Myocyte (in vitro differentiated cells): ENCODE measurements at places on chromosomes 6 and 20. TPM values are rescaled to one million over a fixed set of nuclear protein-coding genes. Genes with fewer than 3 reads are reported as not detected.

The HAO1 gene
- not detected in 2 replicates for total RNA-seq

The EPB41L2 gene
- total RNA-seq = 23.8 and 24.1 TPM in 2 replicates

The LY6G5C gene
- 2.7 and 3.4 TPM in 2 replicates for total RNA-seq

The UBD gene
- not detected in 2 replicates for total RNA-seq

The KCNQ5 gene
- total RNA-seq = 3.5 and 3.6 TPM in 2 replicates

The CMTR1 gene
- total RNA-seq = 34.0 and 35.1 TPM in 2 replicates

The ULBP1 gene
- 0.16 and 0.26 TPM in 2 replicates for total RNA-seq

The DYNLT2 gene
- total RNA-seq = 3.0 and 3.1 TPM in 2 replicates

The PREX1 gene
- total RNA-seq = 5.5 and 11.7 TPM in 2 replicates

The DNAH8 gene
- total RNA-seq = 0.05 TPM in 2 replicates

- DNase-seq = no peak
Observed at GRCh38 chr6:23650676-23651075, 475.3 kb upstream of the NRSN1 start.

DNA sequence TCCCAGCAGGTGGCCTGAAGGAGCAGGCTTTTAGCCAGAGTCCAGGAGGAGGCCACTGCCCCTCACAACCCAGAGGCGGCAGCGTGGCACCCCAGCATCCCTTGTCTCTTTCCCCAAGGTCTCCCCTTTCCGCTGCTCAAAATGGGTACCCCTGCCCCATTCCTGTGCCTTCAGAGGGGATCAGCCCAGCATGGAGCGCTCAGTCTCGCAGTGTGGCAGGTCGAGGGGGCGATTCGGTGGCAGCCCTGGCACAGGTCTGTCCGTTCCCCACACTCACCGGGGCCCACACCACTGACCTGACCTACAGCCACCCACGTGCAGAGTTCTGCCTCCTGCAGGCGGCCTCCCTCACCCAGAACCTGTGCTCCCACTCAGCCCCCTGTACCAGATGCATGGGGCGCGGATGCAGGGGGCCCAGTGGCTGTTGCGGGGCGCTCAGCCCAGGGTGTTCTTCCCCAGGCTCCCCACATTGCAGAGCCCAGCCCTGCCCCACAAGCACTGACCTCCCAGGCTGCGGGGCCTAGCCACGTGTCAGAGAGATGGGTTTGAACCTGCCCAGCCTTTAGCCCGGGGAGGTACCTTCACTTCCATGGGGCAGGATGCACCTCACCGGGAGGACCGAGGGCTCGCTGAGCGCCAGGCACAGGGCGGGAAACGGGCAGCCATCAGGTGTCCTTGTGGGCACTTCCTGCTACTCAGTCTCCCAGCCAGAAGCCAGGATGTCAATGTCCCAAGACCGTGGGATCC, 41.8 kb downstream of the DSTN start:
- DNase-seq = no peak

- DNase-seq = no peak
Observed at GRCh38 chr6:144843701-144844100, 558.6 kb downstream of the UTRN start.

- DNase-seq = no peak
Observed at GRCh38 chr6:34608321-34609091, 52.4 kb upstream of the SPDEF start.

DNA sequence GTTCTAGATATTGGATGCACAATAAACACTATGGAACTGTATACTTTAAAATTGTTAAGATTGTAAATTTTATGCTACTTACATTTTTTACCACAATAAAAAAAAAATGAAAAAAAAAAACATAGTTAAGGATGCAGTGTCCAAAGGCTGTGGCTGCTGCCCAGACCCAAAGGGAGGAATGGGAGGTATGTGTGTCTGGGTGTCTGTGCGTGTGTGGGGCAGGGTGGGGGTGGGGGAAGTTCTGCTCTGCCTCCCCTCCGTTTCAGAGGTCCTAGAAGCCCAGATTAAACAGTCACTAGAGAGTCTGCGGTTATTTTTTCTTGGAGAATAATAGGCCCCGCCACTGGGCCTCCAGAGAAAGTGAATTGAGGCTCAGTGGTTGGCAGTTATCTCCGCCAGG, 136.4 kb upstream of the ARMC2 start:
- DNase-seq = no peak

DNA sequence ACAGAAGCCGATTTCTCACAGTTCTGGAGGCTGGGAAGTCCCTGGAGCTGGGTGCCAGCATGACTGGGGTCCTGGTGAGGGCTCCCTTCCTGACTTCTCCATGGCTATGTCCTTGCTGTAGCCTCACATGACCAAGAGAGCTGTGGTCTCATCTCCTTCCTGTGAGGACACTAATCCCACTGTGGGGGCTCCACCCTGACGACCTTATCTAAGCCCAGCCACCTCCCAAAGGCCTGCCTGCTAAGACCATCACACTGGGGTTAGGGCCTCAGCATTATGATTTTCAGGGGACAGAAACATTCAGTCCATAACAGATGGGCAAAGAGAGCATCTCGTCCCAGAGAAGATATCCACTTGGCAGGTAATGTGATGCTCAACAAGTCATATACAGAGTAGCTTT, 16.8 kb downstream of the RPP40 start:
- DNase-seq = no peak

- DNase-seq = no peak
Observed at GRCh38 chr6:26358511-26358981, 6.5 kb upstream of the BTN3A2 start.

- DNase-seq = peak; percentile 76
Observed at GRCh38 chr6:99745651-99746050, 139.0 kb downstream of the PRDM13 start.

GRCh38 chr6:131096786-131097185, 33.7 kb upstream of the EPB41L2 start:
- DNase-seq = no peak

GRCh38 chr20:41009946-41010345, 18.7 kb upstream of the TOP1 start:
- peak; percentile 14 for DNase-seq

- no peak for DNase-seq
Observed at GRCh38 chr20:684676-685319, 9.2 kb upstream of the SCRT2 start.

DNA sequence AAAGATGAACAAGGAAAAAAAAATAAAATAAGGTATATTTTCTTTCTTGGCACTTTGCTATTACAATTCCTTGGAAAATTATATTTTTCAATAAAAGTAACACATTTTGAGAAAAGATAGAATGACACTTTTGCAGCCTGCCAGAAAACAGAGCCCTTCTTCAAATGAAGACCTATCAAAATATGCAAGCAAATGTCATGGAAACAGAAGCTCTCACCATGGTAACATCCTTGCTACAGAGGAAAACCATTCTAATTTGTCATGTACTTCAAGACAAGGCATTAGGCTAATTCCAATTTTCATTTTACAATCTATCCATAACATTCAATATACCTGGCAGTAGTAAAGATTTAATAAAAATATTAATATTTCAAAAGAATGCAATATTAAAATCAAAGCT, 177.9 kb downstream of the RNGTT start:
- peak; percentile 18 for DNase-seq

DNA sequence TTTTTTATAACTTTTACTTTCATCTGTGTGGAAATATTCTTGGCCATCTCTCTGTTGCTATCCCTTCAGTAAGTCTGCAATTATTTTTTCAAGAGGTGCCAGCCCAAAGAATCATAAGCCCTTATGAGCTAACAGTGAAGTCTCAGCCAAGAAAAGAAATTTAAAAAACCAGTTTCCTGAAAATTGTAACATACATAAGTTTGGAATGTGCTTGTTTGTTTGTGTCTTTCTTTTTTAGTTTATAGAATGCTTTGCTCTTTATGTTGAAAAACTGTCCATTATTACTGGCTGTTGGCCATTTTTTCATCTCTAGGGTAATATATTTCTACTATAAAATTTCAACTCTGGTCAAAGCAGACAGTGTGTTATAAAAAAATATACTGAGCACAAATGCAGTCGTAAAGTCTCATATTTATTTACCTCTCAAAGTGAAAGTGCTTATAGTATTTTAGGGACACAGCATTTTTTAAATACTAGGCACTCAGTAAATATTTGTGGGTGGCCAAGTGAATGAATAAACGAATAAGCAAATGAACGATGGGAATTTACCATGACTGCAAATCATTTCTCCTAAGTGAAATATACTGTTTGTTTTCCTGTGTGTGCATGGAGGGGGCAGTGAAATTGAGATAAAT, 659.7 kb downstream of the KIF16B start:
- no peak for DNase-seq

DNA sequence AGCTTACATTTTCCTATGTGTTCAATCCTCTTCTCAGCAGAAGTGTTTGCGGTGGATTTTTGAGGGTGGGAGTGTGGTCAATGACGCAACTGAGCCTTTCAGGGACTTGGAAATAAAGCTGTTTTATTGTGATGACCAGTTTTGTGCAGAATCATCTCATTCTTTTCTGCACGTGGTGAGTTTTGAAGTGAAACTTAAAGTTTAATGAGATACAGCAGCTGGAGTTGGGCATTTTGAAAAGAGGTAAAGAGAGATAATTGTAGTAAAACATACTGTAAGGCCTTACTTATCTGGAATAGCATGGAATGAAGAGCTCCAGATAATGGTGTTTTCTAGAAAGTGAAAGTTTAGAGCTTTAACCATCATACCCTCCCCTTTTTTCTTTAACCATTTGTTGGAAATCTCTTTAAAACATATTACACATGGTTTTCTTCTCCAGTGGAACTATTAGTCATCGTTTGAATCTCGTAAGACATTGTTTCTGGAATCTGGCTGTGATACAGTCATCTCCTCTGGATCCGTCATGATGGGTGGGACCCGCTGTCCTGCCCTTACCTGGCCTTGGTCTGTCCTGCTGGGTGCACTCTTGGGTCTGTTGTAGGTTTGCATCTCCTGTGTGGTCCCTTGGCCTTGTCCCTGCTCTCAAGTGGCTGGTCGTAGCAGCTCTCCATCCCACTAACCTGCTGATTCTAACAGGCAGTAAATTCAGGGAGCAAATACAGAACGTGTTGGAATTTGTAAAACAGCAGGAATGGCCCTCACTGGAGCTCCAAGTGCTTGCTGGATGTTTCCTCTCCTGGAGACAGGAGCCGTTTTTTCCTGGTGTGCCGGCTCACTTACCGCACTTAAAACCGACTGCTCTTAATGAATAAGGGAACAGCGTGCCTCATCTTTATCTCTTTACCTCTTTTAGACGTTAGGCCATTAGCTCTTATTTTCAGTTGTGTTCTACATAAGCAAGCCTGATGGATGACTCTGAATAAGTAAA, 29.8 kb downstream of the UST start:
- DNase-seq = peak; percentile 30

DNA sequence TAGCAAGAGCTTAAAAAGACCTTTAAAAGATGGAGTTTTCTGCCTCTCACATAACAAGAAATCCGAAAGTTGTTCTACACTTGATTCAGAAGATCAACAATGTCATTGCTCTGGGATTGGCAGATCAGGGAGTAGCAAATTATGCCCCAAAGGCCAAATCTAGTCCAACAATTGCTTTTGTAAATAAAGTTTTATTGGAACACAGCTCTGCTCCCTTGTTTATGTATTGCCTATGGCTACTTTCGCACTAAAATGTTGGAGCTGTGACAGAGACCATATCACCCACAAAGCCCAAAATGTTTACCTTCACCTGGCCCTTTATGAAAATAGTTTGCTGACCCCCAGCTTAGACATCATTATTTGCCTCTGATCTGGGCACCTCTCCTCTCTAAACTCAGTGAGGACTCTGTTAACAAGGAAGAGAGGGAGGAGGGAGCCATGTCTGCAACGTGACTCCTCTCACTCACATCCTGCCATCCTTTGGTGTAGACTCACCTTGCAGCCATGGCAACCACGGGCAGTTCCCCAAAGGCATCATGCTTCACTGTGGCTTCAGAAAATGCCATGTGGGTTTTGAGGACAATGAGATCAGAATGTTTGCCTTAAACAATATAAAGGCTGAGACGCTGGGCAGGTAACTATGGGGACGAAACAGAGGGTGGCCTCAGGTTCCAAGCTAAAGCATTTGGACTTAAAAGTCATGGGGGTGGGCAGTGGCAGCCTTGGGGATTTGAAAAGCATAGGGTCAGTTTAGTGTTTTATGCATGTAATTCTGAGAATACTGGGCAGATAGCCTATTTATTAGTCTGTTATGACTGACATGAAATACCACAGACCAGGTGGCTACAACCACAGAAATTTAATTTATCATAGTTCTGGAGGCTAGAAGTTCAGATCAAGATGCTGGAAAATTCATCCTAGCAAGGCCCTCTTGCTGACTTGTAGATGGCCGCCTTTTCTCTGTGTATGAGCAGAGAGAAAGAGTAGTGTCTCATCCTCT, 149.7 kb upstream of the TNFAIP3 start:
- DNase-seq = peak; percentile 83

DNA sequence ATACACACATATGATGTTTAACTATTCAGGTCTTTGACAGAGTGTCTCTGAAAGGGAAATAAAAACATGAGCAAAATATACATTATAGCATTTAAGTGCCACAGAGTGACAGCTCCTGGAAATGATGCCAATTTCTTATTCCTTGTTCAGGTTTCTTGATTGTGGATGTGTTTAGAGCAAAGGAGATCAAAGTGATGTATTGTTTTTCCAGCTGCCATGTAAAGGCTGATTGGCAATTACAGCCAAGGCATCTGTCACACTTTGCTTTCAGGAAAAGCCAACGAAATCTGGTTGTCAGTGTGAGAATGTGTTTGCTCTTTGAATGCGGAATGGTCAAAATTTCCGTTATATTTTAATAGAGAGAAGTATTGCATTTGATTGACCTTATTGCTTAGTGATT, 347.8 kb upstream of the FLRT3 start:
- DNase-seq = no peak

DNA sequence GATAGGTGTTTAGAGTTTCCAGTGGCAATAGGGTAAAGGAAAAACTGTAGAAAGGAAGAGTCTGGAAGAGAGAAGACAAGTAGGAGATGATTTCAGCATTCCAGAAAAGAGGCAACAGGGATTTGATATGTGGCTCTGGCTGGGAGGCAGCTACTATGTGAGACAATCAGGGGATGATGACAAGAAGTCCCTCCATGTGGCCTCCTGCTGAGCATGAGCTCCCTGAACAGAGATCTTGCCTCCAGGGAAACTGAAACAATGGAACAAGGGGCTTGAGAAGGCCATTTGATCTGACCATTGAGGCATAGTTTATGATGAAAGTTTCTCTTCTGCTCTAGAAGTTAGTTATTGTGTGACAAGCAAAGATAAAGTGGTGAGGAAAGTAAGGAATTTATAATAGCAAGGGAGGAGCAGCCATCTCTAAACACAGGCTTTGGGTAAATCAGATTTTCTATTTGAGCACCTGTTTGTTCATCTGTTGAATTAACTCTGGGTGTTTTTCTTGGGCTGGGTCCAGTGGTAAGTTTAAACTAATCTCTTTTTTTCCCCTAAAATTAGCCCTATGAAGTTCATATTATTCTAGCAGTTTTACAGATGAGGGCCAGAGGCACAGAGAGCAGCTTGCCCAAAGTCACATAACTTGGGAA, 3.0 kb upstream of the GPX5 start:
- DNase-seq = no peak

GRCh38 chr6:38436726-38437465, 202.8 kb downstream of the BTBD9 start:
- DNase-seq = peak; percentile 20
